Esophagus mucosa (tissue), 1 donor: ENCODE measurements at places on chromosomes 5 and 9. TPM values are rescaled to one million over a fixed set of nuclear protein-coding genes. Genes with fewer than 3 reads are reported as not detected.

Gene RNF183
- total RNA-seq: 4.2 TPM

Gene DBH
- not detected for total RNA-seq

Gene RASA1
- total RNA-seq: 18.4 TPM

Gene NEUROG1
- total RNA-seq: not detected

Gene MSANTD3
- 10.3 TPM for total RNA-seq

Gene TLX3
- total RNA-seq: not detected

Gene CDH18
- total RNA-seq: not detected

Gene TNC
- 56.6 TPM for total RNA-seq

Gene ADRB2
- 2.8 TPM for total RNA-seq

Gene HACD4
- total RNA-seq: 1.6 TPM

Gene LYRM7
- total RNA-seq: 5.3 TPM

Gene TAL2
- not detected for total RNA-seq

Gene GLRA1
- total RNA-seq: not detected

Gene OTP
- not detected for total RNA-seq
